ENCODE measurements at places on chromosomes 11 and 22.

DNA sequence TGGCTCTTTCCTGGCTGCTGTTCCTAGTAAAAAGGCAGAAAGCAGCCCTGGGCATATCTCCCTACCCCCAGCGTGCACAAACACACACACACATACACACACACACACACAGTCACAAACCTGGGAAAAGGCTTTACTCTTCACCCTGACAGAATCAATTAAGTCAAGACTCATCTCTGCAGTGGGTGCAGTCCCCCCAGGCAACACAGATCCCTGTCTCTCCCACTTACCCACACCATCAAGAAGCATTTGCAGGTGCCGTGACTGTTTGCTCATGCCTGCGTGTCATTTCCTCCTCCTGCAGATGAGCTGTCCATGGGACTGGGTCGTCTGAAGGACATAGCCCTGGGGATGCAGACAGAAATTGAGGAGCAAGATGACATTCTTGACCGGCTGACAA lies 28.6 kb downstream of the SNAP29 start:
- DNase-seq, result no peak

DNA sequence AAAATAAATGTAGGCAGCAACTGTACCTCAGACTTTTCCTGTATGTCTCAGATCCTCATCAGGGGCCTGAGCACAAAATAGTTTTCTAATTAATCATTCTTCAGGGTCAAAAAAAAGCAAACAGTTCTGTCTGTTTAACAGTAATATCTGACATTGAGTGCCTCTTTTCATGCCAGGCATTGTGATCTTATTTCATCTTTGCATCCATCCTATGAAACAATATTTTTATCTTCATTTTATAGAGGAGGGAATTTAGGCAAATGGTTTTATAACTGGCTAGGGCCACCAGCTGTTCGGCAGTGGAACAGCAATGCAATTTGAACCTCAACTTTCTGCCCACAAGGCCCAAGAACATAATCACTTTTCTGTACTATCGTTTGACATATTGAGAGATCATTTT lies 145.6 kb downstream of the WNT7B start:
- no peak for DNase-seq

DNA sequence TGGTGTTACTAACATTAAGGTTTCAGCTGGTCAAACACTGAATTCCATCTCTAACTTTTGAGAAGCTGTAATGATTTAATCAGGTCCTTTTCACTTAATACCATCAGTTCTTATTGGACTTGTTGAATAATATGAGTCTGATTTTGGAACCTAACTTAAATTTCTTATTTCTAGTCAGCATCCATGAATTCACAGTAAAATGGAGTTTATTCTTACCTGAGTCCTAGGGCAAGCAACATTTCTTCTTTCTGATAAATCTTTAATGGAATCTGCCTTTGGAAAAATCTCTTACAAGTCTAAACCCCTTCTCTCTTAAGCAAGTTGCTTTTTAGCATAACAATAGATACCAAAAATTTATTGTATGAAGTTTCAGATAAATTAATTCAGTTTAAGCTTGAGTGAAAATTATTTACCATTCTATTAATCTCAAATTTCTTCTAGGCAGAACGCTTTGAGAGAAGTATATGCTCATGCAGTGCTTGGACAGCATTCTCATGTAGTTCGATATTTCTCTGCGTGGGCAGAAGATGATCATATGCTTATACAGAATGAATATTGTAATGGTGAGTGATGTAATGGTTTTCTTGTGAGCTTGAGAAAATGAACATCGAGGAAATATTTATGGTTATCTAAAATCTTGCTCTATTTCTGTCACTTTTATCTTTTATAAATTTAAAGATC lies 3.4 kb downstream of the WEE1 start:
- DNase-seq, result no peak

GRCh38 chr22:19376247-19376646 lies 55.3 kb downstream of the HIRA start:
- DNase-seq, result no peak

DNA sequence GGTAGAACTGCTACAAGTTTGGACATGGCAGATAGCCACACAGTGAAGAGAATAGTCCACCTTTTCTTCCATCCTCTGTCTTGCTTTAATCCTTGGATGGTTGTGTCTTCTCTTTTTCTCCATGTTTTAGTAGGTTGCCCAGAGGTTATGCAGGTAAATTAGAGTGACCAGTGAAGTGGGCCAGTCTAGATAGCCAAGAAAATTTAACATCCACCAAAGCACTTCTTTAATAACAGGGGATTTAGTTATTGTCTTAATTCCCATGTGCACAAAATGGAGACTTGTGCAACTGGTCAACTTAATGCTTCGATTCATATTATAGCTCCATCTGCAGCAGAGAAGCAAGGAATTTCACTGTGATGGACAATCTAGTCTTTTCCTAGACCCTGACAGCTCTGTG lies 58.8 kb upstream of the RCN1 start:
- no peak for DNase-seq

DNA sequence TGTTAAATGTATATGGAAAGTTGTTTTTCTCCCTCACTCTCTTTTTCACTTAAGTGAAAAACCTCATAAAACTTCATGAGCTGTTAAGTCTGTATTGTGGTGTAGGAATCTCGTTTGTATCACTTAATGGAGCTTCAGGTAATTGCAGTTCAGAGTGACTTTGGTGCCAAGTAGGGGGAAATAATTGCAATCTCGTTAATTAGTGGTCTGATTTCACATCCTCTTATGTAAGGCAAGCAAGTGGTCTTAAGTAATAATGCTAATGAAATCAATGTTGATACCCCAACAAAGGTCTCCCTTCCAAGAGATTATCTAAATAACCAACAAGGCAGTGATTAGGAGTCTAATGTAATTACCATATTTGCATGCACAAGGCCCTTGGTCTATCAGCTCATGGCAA lies 174.2 kb upstream of the SORL1-AS1 start:
- DNase-seq, result no peak

- DNase-seq, result no peak
Observed at GRCh38 chr11:116641561-116642045, 131.2 kb downstream of the BUD13 start.

GRCh38 chr11:12073436-12073835 lies 37.0 kb upstream of the MICAL2 start:
- no peak for DNase-seq

DNA sequence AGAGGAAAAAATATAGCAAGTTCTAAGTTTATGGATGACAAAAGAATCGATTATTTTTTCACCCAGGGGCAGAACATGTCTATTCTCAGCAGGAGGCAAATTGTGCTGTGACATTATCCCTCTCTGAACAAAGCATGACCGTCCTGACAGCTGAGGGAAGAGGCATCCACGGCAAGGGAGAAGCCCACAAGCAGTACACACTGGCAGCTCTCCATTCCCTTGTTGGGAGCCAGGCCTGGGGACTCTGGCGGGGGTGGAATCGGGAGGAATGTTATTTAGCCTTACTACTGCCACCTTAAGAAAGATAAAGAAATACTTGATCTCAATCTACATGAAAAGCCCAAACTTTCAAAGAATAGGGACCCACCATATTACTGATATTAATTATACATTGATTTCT lies 3.4 kb downstream of the KIRREL3 start:
- DNase-seq, result no peak

- no peak for DNase-seq
Observed at GRCh38 chr22:36528341-36528740, 625 bp downstream of the EIF3D start.

GRCh38 chr11:108125096-108125495 lies 3.7 kb downstream of the ACAT1 start:
- no peak for DNase-seq

- DNase-seq, result peak; percentile 74
Observed at GRCh38 chr22:40348025-40348658, 1.8 kb downstream of the ADSL start.

DNA sequence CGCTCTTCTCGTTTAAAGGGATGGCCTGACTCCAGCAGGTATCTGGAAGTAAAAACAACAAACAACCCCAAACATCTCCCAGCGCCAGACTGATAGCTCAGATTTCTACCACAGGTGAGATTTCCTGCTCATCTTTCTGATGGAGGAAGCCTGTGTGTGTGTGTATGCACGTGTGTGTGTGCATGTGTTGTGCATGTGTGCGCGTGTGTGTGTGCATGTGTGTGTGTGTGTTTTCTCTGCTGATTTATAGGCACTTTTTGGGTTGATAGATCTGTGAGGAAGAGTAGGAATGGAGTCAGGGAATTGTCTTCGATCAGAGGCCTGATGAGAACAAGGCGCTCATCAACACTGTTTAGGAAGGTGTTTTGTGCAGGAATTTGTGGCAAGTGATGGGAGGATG lies 103.0 kb downstream of the PKNOX2 start:
- no peak for DNase-seq

GRCh38 chr11:126655807-126656128 lies 300.3 kb downstream of the ST3GAL4 start:
- no peak for DNase-seq

DNA sequence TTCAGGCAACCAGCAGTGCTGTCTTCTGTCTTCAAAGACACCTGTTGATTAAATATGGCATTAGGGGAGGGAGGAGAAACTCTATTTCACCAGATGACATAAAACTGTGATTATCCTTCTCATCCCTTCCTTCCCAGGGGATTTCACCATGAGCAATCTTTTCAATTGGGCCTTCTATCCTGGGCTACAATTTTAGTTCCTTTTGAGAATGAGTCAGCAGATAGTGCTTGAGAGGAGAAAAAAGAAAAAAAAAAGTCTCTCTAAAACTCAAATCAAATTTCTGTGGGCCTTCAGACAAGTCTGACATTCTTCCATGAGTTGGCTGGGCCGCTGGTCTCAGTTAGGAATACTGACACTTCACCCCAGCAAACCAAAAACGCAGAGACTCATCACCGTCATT lies 7.2 kb downstream of the FLI1 start:
- DNase-seq, result no peak

- no peak for DNase-seq
Observed at GRCh38 chr11:128802358-128802981, 64.6 kb downstream of the KCNJ1 start.

DNA sequence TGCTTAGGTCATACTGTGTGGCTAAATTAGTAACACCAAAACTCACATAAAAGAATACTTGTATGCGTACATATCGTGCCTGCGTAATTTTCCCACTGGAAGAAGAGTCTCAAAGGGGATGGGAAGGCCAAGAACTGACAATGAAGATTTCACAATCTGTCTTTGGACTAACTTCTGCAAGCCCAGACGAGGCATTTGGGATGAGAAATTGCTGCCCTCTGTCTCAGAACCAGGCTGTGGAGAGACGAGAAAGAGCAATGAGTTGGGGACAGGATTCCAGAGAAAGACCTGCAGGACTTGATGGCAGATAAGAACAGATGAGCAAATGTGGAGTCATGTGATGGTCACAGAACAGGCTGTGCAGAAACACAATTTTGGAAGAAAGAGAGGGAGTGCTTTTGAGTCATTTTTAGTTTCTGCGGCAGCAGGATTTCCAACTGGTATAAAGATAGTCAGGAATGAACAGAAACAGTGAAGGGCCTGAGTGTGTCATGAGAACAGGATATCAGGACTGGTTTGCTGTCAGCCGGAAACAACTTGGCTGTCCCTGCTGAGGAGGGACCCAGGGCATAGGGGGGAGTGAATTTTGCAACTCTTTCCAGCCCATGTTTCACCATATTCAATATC lies 82.7 kb upstream of the CTSC start:
- no peak for DNase-seq

- DNase-seq, result no peak
Observed at GRCh38 chr11:96752221-96752620, 362.4 kb downstream of the JRKL start.

GRCh38 chr11:110434952-110435779 lies 5.4 kb downstream of the FDX1 start:
- DNase-seq, result no peak

DNA sequence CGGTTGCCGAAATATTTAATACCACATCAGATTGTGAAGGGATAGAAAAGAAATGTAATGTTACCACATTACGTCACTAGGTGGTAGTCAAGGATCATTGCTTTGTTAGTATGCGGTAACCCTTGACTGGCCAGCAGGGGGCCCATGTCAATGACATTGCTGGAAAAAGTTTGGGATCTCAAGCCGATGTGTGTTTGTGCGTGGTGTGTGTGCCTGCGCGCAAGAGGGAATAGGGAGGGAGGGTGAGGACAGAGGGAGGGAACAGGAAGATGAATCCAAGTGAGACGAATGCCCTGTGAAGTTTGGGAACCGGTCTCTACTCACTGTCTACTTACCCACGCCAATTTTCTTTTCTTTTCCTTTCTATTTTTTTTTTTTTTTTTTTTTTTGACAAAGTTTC lies 10.7 kb upstream of the MRGPRX2 start:
- peak; percentile 50 for DNase-seq

GRCh38 chr11:60242740-60243239 lies at the start of gene MS4A4E:
Gene MS4A4E (minus strand): TSS chr11:60243137. CDS start chr11:60230055, 13,082 bp downstream.
- DNase-seq, result no peak

- DNase-seq, result no peak
Observed at GRCh38 chr11:31607914-31608313, 98.3 kb downstream of the ELP4 start.

All from activated T-cell treated with anti-CD3 and anti-CD28 coated beads, Interleukin-2, amount 50 U/mL, for 1 hour (primary cell).